ENCODE measurements at places on chromosomes 2 and 18.

DNA sequence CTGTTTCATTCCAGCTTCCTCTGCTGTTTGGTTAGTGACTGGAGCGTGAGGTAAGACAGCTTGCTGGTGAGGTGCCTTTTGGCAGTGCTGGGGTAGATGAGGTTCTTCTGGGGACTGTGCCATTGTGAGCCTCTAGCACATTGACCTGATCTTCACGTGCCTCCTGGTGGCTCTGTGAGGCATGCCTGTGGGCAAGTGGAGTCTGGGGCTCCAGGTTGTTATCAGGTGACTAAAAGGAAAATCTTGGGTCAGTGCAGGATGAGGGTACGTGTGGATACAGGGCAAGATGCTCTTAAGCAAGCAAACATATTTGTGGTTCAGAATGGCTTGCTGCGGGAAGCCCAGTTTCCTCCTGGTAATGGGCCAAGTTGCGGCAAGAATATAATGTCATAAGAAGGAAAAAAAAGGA is 75.4 kb downstream of the FHOD3 start:
- peak; percentile 88 for DNase-seq

GRCh38 chr2:224175538-224175937 is 136.5 kb upstream of the SERPINE2 start:
- no peak for DNase-seq

DNA sequence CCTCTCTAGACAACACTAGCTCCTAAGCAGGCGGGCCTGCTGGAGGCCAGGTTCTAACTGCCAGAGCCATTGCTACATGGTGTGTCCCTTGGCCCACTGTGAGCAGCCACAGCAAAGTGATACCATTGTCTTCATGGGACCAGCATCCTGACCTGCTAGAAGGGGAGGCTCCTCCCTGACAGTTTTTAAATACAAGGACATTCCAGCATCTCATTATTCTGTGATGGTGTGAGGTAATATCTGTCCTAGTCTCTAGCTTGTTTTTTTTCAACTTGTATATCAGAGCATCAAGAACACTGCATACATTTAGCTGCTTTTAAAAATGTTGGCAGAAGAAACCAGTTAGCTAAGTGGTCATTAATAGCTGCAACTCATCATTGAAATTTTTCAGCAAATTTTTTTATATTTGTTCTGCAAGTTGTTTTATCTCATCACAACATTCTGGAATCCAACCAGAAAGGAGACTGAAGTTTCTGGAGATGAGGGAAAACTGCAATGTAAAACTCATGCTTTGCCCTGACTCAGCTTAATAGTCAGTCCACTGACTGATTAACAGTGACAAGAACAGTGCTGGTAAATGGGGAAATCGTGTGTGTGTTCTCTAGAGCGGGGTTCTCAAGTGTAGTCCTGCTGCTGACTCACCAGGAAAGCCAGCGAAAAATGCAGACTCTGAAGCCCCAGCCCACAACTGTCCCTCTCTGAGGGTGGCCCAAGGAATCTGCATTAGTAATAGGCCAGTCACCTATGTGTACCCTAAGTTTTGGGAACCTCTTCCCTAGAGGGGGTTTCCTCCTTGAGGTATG is 17.8 kb downstream of the MAPRE3 start:
- peak; percentile 73 for DNase-seq

- DNase-seq, result no peak
These were observed 3.3 kb downstream of the UGT1A9 start for GRCh38 chr2:233674995-233675394.

DNA sequence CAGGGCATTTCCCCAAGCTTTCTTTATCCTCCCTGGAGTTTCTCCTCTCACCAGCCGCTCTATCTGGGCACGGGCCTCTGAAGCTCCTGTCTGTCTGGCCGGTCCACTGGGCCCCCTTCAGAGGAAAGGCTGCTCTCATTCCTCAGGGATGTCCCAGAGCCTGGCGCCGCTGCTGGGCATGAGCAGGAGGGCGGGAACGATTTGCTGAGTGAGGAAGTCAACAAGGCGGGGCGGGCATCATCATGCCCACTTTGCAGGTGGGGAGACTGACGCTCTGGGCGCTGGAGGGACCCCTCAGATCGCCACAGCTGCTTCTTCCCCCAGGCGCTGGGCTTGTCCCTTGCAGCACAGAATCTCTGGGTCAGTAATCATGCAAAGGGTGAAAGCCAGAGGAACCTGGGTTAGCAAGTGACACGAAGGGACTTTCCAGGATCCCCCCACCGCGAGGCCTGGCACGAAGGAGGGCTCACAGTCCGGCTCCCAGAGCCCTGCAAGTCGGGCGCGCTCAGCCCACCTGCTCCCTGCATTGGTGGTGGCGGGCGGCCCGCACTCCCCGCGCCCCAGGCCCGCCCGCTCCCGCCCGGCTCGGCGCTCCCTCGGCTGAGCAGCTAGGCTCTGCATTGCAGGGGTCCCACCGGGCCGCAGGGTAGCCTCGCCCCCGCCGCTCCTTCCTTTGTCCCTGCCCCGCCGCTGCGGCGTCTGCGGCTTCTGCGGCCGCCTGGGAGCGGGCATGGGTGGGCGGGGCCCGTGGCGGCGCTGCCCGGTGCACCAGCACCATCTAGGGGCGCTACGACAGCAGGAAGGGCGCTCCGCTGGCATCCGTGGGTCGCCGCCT is 157.8 kb downstream of the CYRIA start:
- no peak for DNase-seq

DNA sequence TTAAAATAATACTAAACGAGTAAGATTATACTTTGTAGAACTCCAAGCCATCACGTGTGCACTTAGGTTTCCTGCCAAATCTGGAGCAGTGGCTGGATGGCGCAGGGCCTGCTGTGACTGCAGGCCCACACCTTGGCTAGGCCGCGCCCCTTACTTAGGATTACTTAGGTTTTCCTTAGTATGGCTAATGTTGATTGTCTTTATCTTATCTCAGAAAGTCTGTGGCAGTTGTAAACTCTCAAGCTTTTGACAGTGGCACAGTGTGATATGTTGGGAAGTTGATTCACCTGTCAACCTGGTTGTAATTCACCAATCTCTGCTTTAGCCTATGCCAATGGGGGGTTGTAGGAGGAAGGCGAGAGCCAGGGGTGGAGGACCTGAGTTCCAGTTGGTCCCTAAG is 208.4 kb downstream of the ZNF407 start:
- no peak for DNase-seq

DNA sequence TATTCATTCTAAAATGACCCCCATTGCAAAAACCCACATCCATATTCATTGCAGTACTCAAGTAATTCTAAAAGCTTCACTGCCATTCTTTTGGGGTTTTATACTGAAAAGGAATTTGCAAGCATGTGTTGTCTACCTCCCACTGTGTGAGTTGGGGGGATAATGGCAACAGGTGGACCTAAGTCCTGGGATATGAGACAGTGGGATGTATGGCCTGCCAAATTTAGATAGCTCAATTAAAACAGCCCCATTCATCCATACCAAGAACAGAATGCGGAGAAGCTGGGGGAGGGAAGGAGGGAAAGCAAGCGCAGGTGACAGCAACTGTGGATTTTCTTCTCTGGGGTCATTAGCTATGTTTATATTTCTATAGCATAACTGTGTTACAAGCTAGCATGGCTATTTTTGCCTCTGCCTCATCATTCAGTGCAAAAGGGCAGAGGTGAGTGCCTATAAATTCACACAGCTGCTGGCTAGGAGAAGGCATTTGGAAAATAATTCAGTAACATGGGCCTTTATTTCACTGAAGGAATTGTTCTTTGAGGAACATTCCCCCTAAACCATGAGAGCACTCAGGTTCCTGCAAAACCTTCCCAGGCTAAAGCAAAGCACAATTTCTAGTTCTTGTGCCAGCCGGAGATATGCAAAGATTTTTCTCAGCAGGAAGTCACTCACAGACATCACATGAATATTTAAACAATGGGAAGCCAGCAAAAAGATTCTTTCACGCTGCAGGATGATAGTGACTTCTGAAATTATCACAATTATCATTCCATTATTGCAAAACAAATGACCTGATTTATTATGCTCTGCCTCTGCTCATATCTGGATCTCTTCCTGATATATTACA is 393.9 kb upstream of the ACVR2A start:
- no peak for DNase-seq

- no peak for DNase-seq
These were observed 3.7 kb downstream of the RTP5 start for GRCh38 chr2:241873081-241873802.

- no peak for DNase-seq
These were observed 24.2 kb downstream of the RAPH1 start for GRCh38 chr2:203510941-203511305.

- DNase-seq, result no peak
These were observed 62.8 kb downstream of the GALNT14 start for GRCh38 chr2:31075431-31075830.

DNA sequence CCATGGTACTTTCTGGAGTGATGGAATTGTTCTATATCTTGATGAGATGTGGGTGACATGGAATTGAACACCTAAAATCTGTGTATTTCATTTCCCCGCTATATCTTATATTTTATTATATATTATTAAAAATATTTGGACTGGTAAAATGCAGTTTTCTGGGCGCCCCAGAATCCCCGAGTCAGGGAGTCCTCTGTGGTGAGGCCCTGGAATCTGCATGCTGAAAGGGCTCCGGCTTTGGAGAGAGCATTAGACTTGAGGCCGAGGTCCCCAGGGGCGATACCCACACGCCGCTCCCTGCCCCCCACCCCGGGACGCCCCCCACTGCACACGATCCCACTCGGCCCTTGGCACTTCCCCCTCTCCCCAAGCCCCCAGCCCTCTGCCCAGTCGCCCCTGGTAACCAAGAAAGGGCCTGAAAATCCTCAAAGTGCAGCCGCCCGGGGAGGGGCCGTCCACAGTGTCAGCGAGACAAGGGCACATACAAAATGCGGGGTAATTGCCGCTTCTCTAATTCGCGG is 126.0 kb downstream of the ZFP36L2 start:
- DNase-seq, result no peak

GRCh38 chr2:205145888-205146287 is 536.4 kb upstream of the NRP2 start:
- no peak for DNase-seq

- no peak for DNase-seq
These were observed 124.5 kb upstream of the PKDCC start for GRCh38 chr2:41923156-41923786.

DNA sequence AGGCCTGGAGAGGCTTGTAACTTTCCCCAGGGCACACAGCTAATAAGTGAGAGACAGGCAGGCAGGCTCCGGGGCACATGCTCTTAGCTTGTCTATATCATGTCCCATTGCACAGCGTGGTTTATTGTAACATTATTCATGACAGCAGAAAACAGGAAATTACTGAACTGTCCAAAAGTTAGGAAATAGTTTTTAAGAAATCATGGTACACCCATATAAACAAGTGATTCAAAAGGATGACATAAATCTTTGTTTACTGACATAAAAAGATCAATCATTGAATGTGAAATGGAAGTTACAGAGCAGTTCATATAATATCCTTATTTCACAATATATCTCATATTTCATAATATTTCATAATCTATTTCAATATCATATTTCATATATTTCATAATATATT is 34.3 kb upstream of the TXNDC2 start:
- DNase-seq, result no peak

GRCh38 chr2:180050246-180050645 is 43.1 kb upstream of the CWC22 start:
- DNase-seq, result no peak

GRCh38 chr18:23504720-23505119 is 1.4 kb downstream of the RMC1 start:
- no peak for DNase-seq

GRCh38 chr2:202096736-202097135 is 23.7 kb downstream of the KIAA2012 start:
- peak; percentile 30 for DNase-seq

GRCh38 chr18:24959051-24959476 is 392.9 kb downstream of the ZNF521 start:
- peak; percentile 44 for DNase-seq

DNA sequence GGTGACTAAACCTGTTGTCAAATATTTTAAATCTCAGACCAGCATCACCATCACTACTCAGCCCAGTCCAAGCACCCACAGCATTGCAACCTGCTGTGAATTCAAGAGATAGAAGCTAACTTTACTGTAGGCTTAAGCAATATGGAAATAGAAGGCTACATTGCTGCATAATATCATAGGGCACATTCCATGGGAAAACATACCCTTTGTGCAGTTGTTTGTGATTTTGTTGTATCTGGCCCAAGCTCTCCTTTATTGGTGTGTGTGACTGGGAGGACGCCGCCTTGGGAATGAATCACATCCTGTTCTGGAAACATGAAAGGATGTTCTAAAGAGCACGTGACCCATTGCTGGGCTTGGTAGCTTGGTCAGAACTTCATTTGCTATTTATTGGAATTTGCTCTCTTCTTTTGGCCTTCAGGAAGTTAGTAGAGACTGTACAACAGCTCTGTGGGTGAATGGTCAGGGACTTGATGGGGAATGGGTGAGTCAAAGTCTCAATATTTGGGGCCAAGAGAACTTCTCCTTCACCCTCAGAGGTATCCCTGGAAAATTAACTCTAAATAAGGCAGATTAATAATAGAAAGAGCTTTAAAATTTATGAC is 106.8 kb upstream of the SERPINE2 start:
- DNase-seq, result peak; percentile 95

DNA sequence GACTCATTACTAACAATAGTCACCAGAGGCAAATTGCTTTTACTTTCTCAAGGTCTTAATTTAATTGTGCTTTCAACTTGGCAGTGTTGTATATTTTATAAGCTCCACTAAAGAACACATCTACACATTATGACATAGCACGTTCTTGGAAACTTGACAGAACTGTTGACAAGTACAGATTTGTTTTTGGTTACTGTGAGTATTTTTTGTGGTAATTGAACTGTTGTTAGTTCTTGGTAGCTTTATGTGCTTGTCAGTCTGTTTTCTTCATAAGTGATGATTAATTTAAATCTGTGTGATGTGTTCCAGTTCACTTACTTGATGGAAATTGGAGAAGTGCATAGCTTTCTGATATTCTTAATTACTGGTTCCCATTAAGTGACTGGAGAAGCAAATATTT is 63.9 kb downstream of the COMMD1 start:
- DNase-seq, result peak; percentile 32

- no peak for DNase-seq
These were observed 17.8 kb downstream of the PDCL3 start for GRCh38 chr2:100580367-100581276.
